Activated effector memory CD4-positive, alpha-beta T cell treated with Interleukin-2 at 50 U/mL for 16 hours (primary cell): ENCODE measurements at places on chromosomes 12 and 14.

DNA sequence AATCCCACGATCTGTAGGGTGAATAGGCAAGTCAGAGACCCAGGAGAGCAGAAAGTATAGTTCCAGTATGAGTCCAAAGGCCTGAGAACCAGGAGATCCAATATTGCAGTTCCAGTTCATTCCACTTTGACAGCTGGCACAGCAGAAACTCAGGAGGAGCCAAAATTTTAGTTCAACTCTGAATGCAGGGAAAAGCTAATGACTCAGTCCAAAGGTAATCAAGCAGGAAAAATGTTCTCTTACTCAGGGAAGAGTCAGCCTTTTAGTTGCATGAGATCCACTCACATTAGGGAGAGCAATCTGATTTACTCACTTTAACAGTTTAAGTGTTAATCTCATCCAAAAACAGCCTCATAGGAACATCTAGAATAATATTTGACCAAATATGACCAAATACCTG, 130.2 kb upstream of the LRFN5 start:
- DNase-seq: no peak

DNA sequence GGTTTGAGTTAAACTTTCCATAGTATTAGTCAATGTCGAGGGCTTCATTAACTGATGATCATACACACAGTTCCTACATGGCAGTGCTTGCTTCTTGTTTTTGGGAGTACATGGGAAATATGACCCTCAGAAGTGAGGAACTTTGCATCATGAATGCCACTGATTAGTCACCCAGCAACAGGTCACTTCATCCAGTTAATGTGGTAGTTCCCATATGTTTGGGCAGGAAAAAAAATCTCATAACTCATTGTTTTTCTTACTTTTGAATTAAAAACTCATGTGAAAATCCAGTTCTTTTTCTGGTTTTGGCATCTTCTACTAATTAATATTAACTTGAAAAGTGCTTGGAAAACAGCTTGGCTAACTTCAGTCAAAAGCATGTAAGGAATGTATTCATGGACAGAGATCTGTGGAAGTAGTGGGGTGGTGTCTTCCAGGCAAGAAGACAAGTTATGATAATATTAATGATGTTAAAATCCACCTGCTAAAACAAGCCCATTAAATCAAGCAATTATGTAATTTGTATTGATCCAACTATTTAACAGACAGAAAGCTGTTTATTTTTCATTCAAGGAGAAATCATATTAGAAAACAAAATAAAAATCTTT, 309.1 kb upstream of the NAV3 start:
- no peak for DNase-seq

DNA sequence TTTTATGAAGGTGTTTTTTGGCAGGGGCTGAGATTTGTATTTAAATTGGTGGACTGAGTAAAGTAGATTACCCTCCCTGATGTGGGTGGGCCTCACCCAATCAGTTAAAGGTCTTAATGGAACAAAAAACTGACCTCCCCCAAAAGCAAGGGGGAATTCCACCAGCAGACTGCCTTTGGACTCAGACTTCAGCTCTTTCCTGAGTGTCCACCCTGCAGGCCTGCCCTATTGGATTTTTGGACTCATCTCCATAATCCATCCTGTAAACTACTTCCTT, 228.4 kb upstream of the CAND1 start:
- DNase-seq: no peak

DNA sequence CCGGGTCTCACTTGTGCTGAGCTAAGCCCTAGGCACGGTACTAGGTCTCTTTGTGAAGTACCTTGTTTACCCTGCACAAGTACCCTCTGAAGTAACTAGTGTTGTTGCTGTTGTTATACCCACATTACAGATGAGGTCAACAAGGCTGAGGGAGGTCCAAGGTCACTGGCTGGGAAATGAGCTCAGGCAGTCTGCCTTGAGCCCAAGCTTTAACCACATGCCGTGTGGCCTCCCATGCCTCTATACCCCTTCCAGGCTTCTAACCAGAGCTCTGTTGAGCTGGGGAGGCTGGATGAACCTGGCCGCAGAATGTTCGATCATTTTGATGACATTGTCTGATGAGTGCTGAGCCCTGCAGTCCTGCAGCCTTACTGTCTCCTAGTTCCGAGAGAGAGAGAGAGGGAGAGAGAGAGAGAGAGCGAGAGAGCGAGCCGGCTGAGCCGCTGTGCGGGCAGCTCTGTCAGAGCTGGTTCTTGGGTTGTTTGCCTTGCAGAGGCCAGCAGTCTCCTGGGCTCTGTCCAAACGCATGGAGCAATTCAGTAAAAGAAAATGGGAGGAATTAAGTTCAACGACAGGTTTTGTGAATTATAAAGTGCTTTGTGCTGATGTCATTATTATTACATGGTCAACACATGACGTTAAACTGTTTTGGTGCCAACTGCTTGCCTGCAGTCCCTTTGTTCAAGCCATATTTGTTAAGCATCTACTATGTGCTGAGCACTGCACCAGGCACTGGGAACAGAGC, 13.1 kb downstream of the JDP2 start:
- DNase-seq: no peak

- no peak for DNase-seq
These were observed 985.7 kb upstream of the FBXO33 start for GRCh38 chr14:40417777-40418401.

DNA sequence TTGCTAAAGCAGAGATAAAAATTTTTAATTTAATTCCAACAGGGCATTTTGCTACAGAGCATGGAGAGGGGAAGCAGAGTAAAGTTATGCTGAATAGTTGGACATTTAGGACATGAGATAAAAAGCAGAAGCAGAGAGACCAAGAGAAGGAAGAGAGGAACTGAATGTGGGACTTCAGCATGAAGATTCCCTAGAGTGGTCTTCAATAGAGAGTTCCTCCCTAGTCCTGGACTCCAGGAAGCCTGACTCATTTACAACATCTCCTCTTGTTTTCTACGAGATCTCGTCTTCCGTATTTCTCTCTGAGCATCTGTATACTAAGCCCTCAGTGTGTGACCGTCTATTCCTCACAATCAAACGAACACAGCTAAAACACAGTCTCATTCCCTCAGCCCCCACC, 35.2 kb upstream of the IFT81 start:
- DNase-seq: no peak
